ENCODE measurements at places on chromosomes 7 and 10. TPM values are rescaled to one million over a fixed set of nuclear protein-coding genes. Genes with fewer than 3 reads are reported as not detected.

SPDYE3 gene
- total RNA-seq, result not detected

LRRC18 gene
- not detected for total RNA-seq

MKI67 gene
- total RNA-seq, result 73.1 TPM

GPR85 gene
- total RNA-seq, result not detected

ASB4 gene
- total RNA-seq, result 0.42 TPM

DYNC1I1 gene
- 0.20 TPM for total RNA-seq

TUBGCP2 gene
- total RNA-seq, result 44.4 TPM

GIMAP1 gene
- total RNA-seq, result not detected

BCAP29 gene
- 38.2 TPM for total RNA-seq

PDCD4 gene
- total RNA-seq, result 33.8 TPM
